ENCODE measurements at places on chromosomes 6 and 20.
A peak's percentile ranks its signal among the peaks of the same experiment; 100 is the strongest.

GRCh38 chr6:32968867-32969684, 682 bp downstream of the BRD2 start:
- DNase-seq: peak; percentile 41

DNA sequence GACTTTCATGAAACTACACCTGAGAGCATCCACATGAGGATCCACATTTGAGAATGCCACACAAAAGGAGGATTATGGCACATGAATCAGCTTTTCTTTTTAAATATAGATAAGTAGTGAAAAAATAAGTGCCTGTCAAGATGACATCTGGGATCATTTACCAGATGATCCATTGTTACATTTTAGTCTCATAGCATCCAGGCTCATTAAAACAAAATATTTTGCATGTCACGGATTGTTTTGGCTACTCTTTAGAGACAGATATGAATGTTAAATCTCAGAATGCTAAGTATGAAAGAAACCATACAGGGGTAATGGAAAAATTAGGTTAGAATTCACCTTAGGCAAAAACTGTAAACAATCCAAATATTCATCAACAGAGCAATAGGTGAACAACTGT, 66.7 kb downstream of the MYO6 start:
- DNase-seq: no peak

- DNase-seq: no peak
Observed at GRCh38 chr20:57777911-57778310, 68.1 kb upstream of the PMEPA1 start.

GRCh38 chr6:31969712-31970603, 2.0 kb downstream of the DXO start:
- DNase-seq: no peak

DNA sequence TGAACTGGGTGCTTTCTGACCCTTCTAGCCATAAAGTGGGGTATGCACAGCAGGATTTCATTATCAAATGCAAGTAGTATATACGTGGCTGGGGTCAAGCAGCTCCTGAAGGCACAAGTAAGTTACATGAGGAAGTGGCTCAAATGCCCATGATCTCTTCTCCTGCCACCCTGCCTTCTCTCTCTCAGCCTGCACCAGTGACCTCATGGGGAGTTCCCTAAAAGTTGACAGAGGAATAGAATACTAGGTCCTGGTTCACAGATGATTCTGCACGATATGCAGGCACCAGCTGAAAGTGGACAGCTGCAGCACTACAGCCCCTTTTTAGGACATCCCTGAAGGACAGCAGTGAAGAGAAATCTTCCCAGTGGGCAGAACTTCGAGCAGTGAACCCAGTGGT, 282.0 kb downstream of the BCKDHB start:
- DNase-seq: no peak

DNA sequence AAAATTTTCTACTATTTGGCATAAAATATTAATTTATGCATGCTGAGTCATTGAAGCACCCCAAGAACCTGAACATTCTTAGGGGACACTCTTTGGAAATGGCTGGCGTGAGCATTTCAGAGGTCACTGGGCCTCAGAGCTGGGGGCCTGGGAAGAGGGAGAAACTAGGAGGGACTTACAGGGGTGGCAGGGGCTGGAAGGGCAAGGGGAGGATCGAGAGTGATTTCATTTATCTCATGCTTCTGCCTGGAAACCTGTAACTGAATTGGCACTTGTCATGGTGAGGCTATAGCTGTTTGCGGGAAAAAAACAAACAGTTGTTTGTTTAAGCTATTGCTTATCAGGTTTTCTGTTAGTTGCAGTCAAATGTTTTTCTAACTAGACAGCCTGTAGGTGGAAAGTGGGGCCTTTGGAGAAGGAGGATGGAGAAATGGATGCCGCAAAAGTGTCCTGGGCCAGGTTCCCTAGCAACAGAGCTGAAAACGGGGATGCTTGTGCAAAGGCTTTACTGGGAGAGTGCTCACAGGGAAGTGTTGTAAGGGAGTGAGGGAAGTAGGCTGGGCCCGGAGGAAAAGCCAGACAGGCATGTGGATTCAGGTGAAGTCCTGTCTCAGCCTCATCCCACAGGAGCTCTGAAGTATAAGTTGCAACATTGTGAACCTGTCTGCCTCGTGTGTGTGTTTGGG, 36.4 kb upstream of the KAT14 start:
- DNase-seq: no peak

GRCh38 chr20:50537546-50538201, 27.5 kb downstream of the PTPN1 start:
- no peak for DNase-seq

DNA sequence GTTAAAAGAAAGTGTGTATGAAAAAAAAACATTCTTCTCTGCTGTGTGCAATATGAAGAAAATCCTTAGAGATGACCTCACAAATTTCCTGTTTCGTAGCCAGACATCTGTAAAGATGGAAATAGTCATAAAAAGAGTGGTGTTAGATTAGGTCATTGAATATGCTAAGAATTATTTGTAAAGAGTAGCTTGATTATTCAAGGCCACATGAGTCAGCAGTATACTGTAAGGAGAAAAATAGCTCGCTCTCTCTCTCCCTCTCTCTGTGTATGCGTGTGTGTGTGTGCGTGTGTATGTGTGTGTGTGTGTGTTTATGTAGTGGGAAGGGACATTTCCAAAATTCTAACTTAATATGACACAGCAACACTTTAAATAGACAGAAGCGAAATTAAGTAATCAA, 78.8 kb downstream of the PTCHD4 start:
- no peak for DNase-seq

DNA sequence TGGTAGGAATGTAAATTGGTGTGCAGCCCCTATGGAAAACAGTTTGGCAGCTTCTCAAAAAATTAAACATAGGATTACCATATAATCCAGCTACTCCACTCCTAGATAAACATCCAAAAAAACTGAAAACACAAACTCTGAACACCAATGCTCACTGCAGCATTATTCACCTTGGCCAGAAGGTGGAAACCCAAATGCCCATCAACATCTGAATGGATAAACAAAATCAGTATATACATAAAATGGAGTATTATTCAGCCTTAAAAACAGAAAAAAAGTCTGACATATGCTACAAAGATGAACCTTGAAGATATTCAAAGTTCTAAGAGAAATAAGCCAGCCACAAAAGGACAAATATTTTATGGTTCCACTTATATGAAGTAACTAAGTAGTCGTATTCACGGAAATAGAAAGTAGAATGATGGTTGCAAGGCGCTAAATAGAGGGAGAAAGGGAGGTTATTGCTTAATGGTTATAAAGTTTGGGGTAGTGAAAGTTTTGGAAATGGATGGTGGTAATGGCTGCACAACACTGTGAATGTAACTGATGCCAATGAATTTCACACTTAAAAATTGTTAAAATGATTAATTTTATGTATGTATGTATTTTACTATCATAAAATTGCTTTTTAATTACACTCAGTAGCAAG, 4.0 kb downstream of the PHF10 start:
- no peak for DNase-seq

DNA sequence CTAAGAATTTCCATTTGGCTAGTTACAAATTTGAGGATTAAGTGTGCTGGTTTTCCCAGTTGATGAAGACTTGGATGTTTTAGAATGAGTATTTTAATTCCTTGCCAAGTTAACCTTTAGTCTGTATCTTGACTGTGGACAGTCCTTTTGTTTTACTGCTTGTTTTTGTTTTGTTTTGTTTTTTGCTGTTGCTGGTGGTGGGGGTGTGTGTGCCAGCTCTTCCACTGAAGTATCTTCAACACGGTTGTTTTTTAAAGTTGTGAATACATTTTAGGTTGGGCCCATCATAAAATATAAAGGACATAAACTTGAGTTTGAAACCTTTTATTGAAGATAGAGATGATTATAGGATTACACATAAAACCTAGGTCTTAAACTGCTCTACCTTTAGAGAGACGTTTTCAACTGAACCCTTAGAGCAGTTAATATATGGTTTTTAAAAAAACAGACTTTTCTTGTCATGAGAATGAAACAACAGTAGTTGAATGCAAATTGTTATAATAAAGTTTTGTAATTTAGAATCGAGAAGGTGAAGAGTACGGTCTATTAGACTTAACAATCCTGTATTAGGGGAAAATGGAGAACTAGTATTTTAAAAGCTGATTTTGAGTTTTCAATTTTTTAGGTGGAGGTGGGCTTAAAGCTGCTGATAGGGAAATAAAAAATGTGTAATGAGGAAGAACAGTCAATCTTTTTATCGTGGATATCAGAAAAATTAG, 4.0 kb downstream of the QKI start:
- no peak for DNase-seq

GRCh38 chr20:14710951-14711350, 373.5 kb upstream of the FLRT3 start:
- DNase-seq: no peak

- no peak for DNase-seq
Observed at GRCh38 chr6:138520463-138520862, 21.2 kb upstream of the NHSL1 start.

- no peak for DNase-seq
Observed at GRCh38 chr20:43183536-43184070, 6.1 kb downstream of the PTPRT start.

- no peak for DNase-seq
Observed at GRCh38 chr6:125815080-125815910, 24.5 kb downstream of the NCOA7 start.

GRCh38 chr6:38131527-38131965, 312.0 kb downstream of the ZFAND3 start:
- no peak for DNase-seq

GRCh38 chr6:70385901-70386300, 27.4 kb upstream of the FAM135A start:
- DNase-seq: no peak

DNA sequence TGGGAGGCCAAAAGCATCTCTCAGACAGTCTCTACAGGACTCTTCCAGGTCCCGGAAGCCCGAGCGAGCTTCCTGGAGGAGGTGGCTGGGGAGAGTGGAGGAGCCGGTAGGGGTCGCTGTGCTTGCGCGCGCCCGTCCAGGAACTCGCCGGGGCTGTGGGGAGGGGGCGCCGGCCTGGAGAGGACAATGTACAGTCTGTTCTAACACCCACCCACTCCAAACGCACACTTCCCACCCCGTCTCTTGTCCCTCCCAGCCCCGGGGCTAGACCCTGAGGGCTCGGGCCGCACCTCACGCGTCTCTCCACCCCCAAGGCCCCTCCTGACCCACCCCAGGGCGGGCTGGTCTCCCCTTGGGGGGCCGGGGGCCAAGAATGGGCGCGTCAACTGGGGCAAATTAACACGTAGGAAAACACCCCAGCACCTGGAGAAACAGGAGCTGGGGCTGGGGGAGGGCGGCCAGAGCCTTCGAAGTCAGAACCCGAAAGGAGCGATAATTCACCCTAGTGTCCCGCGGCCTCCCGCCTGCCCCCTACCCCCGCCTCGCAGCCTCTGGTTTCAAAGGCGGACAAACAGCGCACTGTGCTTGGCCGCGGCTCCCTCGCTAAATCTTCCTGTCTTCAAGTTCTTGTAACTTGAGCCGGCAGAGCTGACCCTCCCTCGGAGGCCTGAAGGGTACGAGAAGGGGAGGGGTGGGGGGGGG, 103.2 kb upstream of the FOXP4 start:
- DNase-seq: no peak

- DNase-seq: no peak
Observed at GRCh38 chr20:437787-438486, 24.4 kb downstream of the TBC1D20 start.

GRCh38 chr6:37640786-37641395, 56.8 kb downstream of the MDGA1 start:
- DNase-seq: no peak

GRCh38 chr6:150922137-150922536, 56.6 kb downstream of the MTHFD1L start:
- no peak for DNase-seq

DNA sequence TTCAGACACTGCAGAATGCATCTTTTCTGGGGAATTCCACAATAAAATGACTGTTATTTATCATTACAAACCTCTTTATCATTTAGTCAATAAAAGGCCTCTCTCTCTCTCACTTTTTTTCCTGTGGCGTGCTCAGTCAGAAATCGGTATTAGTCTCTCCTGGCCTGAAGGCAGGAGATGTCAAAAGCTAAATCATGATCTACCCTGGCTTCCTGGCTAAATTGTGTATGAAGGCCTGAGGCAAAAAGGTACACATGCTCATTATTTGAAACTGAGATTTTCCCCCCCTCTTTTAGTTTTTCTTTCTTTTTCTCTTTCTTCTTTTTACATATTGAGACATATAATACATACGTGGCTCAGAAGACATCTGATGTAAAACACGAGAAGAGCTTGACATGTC, 375.0 kb upstream of the SLC35B3 start:
- no peak for DNase-seq

DNA sequence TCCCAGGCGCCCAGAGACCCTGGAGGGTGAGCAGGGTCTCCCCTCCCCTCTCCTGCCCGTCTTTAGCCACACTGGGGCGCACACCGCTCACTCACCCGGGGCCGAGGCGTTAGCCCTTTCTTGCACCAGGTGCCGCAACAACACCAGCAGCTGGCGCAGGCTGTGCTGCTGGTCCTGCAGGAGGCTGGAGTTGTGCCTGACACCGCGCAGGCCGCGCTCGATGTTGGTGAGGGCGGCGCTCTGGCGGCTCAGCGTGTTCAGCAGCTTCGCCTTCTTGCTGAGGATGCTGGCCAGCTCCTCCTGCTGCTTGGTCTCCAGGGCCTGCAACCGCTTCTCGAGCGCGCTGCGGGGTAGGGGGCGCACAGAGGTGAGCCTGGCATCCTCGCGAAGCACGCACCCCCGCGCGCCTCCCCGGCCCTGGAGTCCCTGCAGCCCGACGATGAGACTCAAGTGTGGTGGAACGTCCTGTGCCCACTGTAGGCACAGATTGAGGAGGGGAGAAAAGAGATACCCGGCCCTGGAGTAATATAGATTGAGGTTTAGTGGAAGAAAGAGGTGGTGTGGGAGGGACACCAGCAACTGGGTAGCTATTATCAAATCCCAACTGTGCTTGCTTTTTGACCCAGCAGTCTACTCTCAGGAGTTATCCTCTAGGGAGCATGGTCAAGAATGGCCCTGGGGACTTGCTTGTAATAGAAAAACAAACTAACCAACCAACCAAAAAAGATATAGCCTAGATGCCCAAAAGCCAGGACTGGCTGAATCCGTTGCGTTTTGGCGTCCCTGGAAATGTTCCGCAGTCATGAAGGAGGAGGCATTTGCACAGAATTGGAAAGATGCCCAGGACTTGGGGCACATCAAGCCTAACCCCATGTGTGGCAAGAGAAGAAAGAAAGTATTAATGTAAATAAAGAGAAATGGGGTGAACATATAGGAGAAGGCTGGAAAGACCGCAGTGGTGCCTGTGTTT, 30.9 kb downstream of the ANGPT4 start:
- DNase-seq: no peak

DNA sequence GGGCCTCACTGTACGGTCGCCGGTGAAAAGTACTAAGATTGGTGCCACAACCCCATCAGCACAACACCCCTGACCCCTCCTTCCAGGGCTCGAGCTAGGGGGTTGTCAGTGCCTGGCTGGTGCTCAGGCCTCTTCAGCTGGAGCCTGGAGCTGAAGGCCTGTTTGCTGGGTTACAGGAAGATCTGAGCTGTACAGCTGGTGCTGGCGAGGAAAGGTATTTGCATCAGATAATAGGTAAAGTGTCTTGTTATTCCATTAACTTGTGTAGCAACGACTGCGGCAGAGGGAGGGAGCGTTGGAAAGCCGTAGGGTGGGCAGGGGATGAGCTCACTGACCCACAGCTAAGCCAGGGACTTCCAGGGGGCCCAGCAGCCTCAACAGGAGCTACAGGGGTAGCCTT, 15.8 kb upstream of the SIRPA start:
- no peak for DNase-seq

Measured in effector CD4-positive, alpha-beta T cell (primary cell).